ENCODE measurements at places on chromosomes 6 and 20.

DNA sequence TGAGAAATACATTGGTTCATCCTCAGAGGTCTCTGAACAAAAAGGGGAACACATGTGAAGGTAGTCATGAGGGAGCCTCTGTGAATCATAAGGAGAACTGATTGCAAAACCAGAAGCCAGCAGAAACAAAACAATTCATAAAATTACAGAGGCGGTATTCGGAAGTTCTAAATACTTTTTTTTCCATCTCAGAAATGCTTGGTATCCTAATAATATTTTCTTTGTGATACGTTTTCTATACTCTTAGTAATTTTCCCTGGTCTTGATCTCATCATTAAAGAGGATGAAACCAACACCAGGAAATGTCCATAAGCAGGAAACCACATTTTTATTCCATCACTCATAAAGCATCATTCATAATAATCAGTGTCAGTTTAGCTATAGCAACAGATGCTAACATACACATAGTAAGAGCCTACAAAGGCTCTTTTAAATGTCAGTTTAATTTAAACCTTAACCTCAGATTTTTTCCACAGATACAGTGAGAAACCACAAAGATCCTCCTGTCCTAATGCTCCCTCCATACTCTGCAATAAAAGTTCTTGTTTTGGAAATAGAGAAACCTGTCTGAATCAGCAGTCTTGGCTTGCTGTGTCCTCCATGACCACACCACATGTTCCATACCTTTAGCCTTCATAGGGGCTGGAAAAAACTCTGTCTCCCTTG is 29.2 kb downstream of the SGK1 start:
- no peak for DNase-seq

- DNase-seq: no peak
Observed at GRCh38 chr6:112232845-112233256, 21.5 kb downstream of the LAMA4 start.

DNA sequence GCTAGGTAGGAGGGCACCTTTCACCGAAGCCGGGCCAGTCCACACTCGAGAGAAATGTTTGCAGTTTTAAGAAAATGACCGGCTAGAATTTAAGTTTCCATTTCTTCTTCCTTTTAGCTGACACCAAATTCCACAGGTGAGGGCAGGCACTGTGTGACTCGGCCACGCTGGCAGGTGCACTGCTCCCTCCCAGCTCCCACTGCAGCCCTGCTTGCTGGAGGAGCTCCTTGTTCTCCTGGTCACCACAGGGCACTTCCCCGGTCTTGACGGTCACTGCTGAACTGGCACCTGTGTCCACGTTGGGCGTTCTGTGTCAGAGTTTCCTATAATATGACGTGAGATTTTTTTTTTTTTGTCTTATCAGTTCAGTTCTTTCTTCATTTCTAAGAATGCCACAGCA is 3.6 kb upstream of the KIF25 start:
- DNase-seq: no peak

DNA sequence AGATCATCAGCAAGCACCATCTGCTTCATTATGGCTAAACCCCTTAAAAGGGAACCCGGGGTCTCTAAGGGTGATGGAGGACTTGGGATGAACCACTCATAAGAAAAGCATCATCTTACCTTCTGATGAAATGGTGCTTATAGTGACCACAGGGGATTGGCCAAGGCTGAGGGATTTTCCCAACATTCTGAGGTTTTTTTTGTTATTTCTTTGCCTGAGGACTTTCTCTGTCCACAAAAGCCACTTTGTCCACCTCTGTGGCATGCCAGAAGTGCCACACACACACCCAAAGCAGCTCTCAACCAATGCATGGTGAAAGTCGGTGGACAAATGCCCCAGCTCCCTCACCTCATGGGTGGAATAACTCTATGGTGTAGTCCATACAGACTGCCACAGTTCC is 79.3 kb upstream of the TOP1 start:
- DNase-seq: no peak
